ENCODE measurements at places on chromosomes 6 and 20.

- DNase-seq, result no peak
Measured at GRCh38 chr6:159082039-159082815, 37.4 kb upstream of the TAGAP start.

DNA sequence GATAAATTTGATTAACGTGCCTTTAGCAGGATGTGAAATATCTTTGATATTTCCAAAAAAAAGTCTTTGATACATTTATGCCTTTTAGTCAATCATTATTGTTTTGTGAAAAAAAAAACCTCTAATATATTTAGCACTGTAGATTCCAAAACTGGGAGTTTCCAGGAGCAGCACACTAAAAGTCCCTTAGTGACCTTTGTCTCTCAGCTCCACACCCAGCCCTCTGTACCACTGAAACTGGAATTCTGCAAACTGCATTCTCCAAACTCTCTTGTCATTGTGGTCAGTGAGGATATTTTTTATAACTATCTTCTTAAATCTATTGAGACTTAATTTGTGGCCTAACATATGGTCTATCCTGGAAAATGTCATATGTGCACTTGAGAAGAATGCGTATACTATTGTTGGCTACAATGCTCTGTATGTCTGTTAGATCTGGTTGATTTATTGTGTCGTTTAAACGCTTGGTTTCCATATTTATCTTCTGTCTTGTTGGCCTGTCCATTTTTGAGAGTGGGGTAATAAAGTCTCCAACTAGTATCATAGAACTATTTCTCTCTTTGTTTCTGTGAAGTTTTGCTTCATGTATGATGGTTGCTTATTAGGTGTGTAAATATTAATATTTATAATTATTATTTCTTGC lies 73.2 kb upstream of the CNKSR3 start:
- no peak for DNase-seq

DNA sequence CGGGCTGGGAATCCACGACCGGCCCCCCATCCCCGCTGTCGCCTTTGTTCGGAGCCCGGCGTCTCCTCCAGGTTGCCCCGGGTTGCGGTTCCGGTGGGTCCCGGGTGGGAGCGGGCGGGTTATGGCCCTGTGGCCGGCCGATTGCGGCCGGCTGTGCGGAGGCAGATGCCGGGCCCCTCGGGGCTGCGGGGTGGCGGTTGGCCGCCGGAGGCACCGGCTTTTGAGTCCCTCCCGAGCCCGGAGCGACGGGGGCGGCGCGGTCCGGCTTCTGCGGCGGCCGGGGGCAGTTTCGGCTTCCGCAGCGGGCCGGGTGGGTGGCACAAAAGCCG lies 431 bp downstream of the LOC128125822 start:
- no peak for DNase-seq

- DNase-seq, result no peak
Measured at GRCh38 chr20:11217326-11218172, 543.8 kb upstream of the JAG1 start.

- DNase-seq, result no peak
Measured at GRCh38 chr20:35823147-35823546, 51.3 kb downstream of the PHF20 start.

- DNase-seq, result no peak
Measured at GRCh38 chr6:45687570-45687969, 309.8 kb upstream of the SUPT3H start.

DNA sequence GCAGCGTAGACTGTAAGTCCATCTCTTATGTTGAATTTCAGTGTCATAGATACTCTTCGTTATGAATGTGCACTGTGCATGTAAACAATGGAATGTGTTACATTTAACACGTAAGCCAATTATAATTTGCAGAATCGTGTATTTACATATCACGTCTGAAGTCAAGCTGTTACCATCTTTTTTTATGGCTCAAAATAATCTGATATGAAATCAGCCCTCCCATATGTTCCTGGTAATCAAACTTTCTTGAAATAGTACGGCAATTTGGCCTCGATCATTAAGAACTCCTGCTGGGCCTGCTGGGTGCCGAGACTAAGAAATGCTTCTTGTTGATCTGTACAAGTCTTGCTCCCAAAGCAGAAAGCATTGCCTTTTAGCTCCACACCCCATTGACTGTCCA lies 89.6 kb upstream of the DOK5 start:
- DNase-seq, result no peak

- DNase-seq, result peak; percentile 68
Measured at GRCh38 chr6:166958926-166959861, 2.8 kb upstream of the RNASET2 start.

- DNase-seq, result no peak
Measured at GRCh38 chr6:39769012-39769411, 23.2 kb upstream of the DAAM2 start.

GRCh38 chr20:19539191-19539590 lies 218.9 kb upstream of the RIN2 start:
- DNase-seq, result no peak

DNA sequence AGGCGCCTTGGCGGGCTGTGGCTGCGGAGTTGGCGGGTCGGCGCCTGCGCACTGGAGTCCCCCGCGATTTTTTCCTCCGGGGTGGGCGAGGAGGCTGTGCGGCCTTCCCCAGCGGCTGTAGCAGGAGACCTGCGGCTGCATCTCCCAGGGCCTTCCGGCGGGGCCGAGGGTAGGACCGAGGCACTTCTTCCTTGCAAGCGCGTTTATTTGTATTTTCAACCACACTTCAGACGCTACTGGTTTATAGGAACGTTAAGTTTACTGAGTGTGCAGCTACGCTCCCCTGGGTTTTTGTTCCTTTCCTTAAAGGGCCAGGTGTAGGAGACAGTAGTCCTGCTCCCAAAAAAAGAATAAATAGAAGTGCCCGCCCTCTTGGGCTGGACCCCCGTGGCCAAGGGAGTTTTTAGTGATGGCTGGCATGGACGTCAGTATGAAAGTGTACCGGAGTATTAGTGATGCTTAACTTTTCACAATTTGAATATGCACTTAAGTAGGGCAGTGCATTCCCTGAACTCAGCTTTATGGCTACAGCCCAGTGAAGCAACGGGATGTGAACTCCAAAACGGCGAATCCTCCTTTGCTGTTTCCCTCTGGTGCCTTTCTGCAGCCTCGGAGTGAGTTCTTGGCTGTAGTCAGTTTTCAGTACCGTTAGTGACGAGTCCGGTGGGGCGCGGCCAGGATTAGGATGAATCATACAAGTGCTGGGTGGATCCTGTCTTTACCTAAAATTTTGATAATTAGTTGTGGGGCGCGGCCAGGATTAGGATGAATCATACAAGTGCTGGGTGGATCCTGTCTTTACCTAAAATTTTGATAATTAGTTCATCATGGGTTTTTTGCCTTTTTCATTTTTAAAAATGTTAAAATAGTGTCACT lies 1.0 kb upstream of the FBXO5 start:
- DNase-seq, result peak; percentile 93

DNA sequence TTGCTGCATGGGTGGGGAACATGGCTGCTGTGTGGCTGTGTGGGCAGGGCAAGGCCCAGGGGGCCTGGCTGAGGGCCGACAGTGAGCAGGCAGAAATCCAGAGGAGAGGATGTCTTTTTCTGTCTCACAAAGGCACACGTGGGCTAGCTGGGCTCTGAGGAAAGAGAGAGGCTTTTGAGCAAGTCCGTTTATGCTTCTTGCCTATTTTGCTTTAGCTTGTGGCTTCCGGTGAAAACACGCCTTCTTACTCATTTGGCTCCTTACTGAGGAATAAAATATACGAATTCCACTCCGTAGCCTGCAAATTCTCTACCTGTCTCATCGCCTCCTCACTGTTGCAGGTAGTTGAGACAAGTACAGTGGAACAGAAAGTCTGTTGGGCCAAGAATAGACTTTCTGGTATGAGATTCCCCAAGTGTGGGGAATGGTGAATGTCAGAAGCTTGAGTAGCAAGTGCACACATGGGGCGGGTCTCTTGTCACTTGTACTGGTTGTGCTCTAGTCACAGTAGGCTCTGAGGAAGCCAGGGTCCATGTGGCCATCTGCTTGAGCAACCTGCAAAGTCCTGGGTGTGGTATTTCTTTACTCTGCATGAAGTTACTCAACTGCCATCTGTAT lies 28.4 kb downstream of the WRNIP1 start:
- peak; percentile 39 for DNase-seq

DNA sequence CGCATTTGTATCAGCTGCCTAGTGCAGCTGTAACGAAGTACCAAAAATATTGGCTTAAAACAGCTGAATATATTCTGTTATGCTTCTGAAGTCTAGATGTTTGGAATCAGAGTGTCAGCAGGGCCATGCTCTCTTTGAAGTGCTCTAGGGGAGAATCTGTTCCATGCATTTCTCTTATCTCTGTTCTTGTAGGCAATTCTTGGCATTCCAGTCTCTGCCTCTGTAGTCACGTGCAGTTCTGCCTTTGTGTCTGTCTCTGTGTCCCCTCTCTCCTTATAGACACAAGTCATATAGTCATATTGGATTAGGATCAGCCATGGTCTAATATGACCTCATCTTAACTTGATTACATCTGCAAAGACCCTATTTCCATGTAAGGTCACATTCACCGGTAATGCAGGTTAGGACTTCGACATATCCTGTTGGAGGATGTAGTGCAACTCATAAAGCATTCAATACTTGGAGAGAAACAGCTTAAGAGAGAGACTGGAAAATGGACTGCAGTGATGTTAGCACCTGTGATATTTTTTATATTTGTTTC lies 18.6 kb downstream of the FAM83B start:
- no peak for DNase-seq

DNA sequence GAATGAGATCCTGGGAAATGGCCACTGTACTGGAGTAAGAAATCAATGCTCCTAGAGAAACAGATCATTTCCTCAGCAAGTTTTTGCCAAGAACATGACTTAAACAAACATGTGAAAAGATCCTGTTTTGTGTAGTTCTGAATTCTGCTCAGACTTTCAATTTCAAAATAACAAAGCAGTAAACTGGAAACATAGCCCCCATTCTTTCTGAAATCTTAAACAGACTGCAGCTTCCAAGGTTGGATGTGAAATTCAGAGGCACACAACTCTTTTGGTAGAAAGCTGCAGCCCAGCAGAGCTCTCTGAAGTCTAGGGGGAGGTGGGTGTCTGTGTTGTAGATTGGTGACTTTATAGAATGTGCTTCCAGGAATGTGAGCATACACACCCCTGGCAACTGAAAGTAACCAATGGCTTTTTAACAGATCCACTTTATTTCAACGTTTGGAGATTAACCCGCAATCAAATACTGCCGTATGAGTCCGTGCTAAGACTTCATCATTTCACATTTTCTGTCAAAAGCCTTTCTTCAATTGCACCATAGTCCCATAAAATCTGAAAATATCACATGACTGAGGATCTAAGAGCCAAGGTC lies 86.4 kb downstream of the ATXN1 start:
- DNase-seq, result no peak

DNA sequence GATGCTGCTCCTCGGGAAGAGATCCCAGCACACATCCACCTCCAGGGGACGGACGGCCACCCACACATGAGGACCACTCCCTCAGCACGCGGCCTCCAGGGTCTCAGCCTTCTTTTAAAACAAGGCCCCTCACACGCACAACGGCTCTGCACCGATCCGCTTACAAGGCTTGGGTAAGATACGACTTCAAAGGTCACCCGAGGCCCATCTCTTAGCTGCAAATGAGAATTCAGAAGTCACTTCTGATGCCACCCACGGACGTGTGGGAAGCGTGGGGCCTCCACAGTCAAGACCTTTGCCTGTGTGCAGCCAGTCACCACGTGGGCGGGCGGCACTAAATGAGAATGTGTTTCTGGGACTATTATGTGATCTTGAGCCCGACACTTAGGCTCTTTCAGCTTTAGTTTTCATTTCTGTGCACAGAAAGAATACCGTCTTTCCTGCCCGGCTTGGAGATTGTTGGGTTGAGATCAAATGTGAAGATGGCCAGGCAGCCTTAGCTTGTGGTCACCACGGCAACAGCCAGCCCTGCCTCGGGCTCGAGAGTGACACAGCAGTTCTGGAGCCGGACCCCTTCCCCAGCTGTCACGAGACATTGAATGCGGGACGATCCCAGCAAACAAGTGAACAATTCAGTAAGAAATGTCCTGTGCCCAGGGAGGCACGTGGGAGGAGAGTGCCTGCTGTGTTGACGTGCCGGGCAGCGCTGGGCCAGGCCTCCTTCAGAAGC lies 91.6 kb downstream of the RAMACL start:
- no peak for DNase-seq

- no peak for DNase-seq
Measured at GRCh38 chr20:47389867-47390347, 33.4 kb upstream of the ZMYND8 start.

GRCh38 chr20:3115190-3116107 lies 30.9 kb upstream of the AVP start:
- DNase-seq, result no peak

GRCh38 chr6:137320271-137320670 lies 101.1 kb upstream of the IFNGR1 start:
- no peak for DNase-seq

GRCh38 chr6:31918069-31918720 lies 9.3 kb upstream of the C2 start:
- no peak for DNase-seq

- DNase-seq, result no peak
Measured at GRCh38 chr6:100453701-100454521, 10.8 kb downstream of the SIM1 start.

GRCh38 chr6:55069132-55069781 lies 105.1 kb upstream of the HCRTR2 start:
- no peak for DNase-seq

DNA sequence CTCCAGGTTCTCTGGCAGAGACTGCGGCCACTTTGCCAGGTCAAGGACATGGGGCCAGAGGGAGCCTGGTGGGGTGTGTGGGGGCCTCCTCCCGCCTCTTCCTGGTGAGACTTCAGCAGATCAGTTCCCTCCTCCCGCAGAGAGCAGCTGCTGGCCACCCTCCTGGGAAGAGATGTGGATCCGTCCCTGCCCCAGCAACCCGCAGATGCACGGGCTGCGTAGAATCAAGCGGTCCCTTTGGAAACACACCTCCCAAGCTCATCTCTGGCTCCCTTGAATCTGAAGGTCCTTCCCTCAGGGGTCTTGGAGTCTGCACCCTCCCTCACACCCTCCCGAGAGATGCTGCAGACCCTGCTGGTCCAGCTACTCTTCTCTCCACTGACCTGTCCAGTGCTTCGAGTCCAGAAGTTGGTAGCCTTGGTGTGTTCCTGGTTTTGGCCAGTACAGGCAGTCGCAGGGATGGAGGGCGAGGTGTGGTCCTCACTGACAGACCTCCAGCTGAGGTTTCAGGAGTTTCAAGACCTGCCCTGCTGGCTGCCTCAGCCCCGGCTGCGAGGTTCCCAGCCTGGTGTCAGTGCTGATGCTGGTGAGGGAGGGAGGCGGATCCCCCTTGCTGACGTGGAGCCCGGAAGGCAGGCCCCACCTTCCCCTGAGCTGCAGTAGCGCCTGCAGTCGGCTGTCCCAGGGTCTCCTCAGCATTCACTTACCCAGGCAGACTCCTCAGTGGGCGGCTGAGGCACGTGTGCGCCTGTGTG lies at the start of gene NPBWR2:
NPBWR2 (minus strand) TSS at position 585 of the 755 bp plus-strand sequence. CDS start 734 bp downstream, outside the sequence.
- no peak for DNase-seq

- DNase-seq, result no peak
Measured at GRCh38 chr6:4088704-4089103, 9.8 kb upstream of the FAM217A start.

Measured in CD4-positive, alpha-beta T cell treated with Interleukin-15 for 4 hours (primary cell).